ENCODE measurements at places on chromosomes 12 and 14.
A peak's percentile ranks its signal among the peaks of the same experiment; 100 is the strongest.

- no peak for DNase-seq
Measured at GRCh38 chr12:104551313-104551931, 94.7 kb downstream of the CHST11 start.

DNA sequence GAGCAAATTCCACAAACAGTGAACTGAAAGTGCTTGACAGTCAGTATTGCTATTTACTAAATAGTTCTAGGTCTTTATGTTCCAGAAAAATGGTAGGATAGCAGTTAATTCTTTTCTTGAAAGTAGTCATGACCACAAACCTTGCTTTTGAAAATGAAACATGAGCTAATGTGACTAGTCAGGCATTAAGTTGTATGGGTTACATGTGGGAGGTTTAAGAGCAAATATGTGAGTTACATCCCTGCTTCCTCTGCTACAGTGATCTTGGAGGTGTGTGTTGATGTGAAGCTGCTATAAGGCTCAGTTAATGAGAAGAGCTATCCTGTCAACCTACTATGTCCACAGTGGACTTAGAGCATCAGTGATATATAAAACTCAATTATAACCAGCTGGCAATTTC, 741.6 kb downstream of the FSCB start:
- no peak for DNase-seq

DNA sequence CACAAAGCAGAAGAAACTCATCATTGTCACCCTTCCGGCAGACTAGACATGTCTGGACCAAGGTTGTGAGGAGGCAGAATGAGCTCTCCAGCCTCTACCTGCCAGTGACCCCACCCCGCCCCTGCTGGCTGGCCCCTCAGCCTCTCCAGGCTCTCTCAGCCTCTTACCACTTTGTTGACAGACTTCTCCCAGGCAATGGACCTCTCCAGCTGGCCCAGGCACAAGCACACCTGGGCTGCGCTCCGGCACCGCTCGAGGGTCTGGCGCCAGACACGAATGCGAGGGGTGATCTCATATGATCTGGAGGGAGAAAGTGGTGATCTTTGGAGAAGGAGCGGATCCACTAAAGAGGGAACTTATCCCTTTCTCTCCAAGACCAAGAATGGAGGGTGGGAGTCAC, 30.3 kb downstream of the BAZ2A start:
- DNase-seq, result no peak

DNA sequence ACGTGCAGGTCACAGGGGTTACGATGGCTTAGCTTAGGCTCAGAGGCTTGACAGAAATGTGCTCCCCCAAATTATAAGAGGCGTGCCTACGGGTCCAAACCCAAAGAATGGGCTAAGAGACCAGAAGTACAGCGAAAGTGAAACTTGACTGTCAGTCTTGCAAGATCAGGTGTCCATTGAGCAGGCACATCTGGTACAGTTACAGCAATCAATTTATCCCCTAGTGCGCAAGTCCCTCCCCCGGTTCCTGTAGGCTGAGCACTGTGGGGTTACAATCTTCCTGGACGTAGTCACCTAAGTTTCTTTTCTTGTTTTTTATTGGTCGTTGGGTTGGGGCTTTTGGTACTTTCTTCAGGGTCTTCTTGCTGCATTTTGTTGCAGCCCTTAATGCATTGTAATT, 134.2 kb downstream of the UNC79 start:
- no peak for DNase-seq

DNA sequence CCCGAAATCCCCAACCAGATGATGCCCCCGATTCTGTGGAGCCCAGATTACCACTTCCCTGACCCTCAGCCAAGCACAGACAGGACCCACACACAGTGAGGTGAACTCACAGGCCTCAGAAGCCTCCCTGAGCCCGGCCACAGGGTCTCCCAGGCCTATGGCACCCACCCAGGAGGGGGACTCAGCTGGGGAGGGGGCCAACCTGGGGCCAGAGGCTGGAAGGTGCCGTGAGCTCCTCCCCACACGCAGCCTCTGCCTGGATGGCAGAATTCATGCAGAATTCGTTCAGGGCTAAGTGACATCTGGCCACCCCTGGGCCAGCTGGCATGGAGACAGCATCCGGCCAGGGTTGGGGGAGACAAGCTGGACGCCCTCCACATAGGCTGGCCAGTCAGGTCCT, 11.8 kb downstream of the TMEM179 start:
- DNase-seq, result no peak

DNA sequence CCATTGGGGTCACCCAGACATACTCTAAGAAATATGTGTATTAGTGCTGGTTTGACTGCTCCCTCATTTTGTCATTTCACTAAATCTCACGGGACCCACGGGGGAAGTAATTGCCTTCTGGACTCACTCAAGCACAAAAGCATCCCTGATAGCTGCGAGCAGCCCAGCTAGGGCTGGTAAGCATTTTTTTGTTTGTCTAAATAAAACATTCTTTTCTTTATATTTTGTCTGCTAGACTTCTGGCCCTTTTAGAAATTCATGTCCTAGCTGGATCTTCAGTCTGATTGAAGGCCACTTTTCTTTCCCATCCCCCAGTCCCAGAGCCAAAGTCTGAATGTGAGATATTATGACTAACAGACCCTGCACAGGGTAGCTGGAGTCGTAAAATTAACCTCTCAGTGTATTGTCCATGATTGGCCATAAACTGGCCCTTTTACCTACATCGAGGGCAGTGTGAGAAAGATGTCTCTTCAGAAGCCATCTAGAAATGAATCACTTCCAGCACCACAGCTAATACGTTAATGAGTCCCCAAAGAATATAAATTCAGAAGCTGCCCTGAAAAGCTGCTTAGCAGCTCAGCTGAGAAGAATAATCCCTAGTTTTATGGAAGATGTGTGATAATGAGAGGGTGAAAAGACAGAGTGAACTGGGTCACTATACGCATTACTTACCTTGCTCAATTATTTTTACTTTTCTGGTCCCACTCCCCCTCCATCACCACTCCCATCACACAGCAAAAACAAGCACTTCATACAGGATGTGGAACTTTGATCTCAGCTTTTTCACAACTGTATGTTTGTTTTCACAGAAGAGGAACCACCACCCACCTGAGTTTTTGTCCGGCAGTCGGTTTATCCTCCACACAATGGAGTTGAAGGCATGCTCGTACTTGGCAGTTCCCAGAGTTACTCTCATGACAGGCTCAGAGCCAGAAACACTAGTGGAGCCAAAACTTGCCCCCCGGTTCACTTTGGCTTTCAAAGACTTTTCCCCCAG, 55.6 kb upstream of the GTF2A1 start:
- DNase-seq, result no peak

DNA sequence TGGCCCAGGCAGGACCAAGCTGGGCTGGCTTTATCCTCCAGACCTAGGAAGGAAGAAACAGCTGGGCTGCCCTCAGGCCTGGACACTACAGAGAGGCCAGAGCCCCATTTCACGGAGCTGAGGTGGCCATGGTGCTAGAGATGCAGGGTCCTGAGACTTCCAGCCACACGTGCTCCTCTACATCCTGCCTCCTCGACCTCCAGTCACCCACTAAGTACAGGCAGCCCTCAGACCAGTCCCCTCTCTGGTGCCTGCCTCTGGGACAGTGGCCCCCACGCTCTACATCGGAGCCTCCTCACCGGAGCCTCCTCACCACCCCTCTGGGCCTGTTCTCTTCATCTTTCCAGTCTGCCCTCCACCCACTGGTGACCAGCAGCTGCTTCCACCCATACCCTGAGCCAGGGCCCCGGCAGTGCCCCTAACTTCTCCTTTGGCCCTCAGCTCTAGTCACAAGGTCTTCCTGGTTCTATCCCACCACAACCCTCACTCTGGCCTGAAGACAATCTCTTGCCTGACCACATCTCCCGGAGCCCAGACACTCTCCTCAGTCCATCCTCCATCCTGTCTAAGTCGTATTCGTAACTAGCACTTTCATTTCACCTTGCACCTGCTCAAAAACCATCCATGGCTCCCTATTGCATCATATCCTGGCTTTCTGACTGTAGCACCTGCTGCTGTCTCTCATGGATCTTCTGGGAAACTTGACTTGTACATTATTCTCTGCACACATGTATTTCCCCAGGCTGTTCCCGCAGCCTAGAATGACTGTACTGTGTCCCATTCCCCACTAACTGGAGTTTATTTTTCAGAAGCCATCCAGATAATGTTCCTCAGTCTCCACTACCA, 43.9 kb downstream of the DIO3 start:
- DNase-seq, result no peak

DNA sequence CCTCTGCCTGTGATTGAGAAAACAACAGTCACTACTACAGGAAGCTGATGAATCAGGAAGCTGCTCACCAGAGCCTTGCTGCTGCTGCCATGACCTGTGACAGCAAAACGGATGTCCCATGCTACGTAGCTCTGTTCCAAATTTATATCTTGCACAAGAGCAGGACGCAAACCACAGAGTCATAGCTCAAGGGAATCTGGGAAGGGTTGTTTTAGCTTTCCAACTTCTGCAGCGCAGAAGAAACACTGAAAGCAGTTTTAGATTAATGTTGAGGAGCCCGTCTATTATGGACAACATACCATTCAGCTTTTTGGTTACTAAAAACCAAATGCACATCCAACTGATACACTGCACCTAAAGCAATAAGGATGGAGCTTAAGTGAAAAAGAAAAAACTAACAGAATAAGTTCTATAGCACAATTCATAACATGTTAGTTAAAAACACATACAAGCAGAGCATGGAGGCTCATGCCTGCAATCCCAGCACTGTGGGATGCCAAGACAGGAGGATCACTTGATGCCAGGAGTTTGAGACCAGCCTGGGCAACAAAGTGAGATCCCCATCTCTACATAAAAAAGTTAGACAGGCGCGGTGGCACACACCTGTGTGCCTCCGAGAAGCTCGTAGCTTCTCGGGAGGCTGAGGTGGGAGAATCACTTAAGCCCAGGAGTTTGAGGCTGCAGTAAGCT, 1.7 kb upstream of the ANKRD33 start:
- DNase-seq, result peak; percentile 62

- DNase-seq, result no peak
Measured at GRCh38 chr12:76241371-76241770, 106.8 kb downstream of the BBS10 start.

- DNase-seq, result no peak
Measured at GRCh38 chr12:7096006-7096932, 4.0 kb upstream of the C1R start.

All from Jurkat, Clone E6-1 (cell line).